ENCODE measurements at places on chromosomes 6 and 20.

DNA sequence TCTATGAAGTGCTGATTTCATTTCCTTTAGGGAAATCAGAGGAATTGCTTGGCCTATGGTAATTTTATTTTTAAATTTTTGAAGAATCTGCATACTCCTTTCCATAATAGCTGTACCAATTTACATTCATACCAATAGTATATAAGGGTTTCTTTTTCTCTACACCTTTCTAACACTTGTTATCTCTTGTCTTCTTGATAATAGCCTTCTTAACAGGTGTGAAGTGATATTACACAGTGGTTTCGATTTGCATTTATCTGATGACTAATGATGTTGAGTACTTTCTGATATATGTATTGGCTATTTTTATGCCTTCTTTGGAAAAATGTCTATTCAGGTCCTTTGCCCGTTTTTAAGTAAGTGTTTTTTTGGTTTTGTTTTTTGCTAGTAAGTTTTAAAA is 40.8 kb downstream of the SMAP1 start:
- DNase-seq = no peak

DNA sequence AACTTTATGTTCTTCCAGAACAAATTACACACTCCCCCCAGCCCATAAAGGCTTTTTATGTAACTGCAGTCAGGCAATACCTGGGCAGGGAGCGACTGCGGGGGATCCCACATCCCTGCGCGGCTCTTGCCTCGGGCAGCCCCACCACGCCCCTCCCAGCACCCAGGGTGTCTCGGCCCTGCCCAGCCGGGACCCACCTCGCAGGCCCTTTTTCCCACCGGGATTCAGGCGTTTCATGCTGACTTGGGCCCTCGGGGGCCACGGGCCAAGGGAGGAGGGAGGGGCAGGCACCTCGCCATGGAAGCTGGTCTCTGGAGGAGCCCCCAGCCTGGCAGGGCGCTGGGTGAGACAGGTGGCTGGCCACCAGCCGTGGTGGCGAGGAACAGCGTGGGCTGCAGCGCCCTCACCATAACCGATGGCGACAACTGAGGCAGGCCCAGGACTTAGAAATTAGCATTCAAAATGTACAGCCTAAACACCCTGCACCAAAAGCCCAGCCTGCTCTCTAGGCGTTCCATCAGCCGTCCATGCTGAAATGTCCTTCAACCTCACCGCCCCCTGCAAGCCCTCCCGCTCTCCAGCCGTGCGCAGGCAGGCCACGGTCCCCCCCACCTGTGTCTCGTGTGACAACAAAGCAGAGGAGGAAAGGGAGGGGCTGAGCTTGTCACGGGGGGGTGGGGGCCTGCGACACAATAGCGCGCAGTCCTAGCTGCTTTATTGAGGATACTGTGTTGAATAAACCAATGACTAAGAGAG is 15.1 kb upstream of the FOXC1 start:
- DNase-seq = no peak

DNA sequence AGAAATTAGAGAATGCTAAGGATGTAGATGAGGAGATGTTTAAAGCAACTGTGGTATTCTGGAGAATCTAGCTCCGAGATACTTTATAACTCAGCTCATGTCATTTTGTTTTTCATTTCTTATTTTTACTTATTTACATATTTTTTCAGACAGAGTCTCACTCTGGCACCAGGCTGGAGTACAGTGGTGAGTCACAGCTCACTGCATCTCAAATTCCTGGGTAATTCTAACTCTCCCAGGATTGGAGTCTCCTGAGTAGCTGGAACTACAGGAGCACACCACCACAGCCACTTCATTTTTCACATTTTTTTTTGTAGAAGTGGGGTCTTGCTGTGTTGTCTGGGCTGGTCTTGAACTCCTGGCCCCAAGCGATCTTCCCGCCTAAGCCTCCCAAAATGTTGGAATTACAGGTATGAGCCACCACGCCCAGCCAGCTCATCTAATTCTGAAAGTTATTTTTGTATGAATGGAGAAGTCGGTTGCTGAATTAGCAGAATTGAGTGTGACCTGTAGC is 94.3 kb upstream of the FAM8A1 start:
- DNase-seq = no peak

DNA sequence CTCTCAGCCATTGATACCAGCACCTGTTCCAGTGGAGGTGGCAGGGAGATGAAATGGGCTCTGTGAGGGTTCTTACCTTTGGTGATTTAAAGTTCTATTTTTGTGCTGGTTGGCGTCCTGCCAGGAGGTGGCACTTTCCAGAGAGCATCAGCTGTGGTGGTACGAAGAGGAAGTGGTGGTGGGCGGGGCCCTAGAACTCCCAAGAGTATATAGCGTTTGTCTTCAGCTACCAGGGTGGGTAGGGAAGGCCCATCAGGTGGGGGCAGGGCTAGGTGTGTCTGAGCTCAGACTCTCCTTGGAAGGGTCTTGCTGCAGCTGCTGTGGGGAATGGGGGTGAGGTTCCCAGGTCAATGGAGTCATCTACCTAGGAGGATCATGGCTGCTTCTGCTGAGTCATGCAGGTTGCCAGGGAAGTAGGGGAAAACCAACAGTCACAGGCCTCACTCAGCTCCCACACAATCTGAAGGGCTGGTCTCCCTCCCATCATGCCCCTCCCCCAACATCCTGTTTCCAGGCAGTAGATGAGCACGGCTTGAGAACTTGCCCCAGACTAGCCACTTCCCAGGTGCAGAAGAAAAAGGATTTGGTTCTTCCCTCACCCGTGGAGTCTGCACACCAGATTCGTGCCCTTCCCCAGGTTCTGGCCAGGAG is 46.6 kb downstream of the MOXD1 start:
- DNase-seq = no peak

GRCh38 chr20:47049771-47050170 is 155.1 kb downstream of the EYA2 start:
- DNase-seq = no peak

- no peak for DNase-seq
Observed at GRCh38 chr6:1110164-1110563, 201.7 kb upstream of the FOXQ1 start.

GRCh38 chr6:87407561-87407900 is 241 bp upstream of the CFAP206 start:
- no peak for DNase-seq

- DNase-seq = no peak
Observed at GRCh38 chr20:48373555-48373934, 454.3 kb downstream of the PREX1 start.

- DNase-seq = no peak
Observed at GRCh38 chr6:146361128-146361924, 182.3 kb upstream of the RAB32 start.

GRCh38 chr20:58556961-58557360 is 41.8 kb upstream of the APCDD1L start:
- DNase-seq = no peak

DNA sequence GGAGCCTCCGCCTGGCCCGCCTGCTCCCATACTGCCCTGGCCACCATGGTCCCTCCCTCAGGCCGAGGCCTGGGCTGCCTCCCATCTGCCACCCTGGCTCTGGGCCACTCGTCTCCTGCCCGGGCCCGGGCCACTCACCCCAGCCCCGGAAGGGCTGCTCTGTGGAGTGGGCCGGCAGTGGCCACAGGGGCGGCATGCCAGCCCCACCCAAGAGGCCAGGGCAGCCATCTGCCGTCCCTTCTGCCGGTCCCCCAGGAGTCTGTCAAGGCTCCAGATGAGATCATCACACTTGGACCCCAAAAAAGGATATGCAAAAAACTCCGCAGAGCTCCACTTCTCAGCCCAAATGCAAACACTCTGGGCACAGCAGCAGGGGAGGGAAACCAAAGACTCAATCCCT is 23.8 kb upstream of the TLDC2 start:
- DNase-seq = no peak

GRCh38 chr6:86010915-86011786 is 368.5 kb upstream of the SYNCRIP start:
- DNase-seq = no peak

GRCh38 chr6:21022343-21023107 is 488.3 kb downstream of the CDKAL1 start:
- DNase-seq = peak; percentile 87

GRCh38 chr20:17904027-17904426 is 64.6 kb downstream of the SNX5 start:
- DNase-seq = no peak

DNA sequence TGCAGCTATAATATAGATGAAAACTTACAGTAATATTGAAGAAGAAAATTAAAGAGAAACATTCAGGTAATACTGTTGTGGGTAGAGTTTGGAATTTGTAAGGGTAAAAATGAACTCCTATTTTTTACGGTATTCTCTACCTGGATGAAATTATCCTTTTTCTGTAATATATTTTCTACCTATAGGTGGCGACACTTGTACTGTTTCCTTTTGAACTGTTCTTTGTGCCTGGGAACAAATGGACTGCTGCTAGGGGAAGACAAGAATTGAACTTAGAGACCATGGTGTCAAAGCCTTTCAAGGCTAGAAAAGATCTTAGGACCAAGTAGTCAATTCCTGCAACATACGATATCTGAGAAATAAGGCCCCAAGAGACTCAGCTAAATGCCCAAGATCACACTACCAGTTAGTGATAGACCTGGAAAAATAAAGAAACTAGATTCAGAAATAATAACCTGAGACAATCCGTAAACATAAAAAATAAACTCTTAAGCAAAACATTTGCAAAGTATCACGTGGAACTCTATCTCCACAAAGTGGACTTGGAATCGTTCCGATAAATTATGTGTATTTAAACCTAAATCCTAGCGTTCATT is 383.8 kb downstream of the TFAP2A start:
- DNase-seq = no peak

DNA sequence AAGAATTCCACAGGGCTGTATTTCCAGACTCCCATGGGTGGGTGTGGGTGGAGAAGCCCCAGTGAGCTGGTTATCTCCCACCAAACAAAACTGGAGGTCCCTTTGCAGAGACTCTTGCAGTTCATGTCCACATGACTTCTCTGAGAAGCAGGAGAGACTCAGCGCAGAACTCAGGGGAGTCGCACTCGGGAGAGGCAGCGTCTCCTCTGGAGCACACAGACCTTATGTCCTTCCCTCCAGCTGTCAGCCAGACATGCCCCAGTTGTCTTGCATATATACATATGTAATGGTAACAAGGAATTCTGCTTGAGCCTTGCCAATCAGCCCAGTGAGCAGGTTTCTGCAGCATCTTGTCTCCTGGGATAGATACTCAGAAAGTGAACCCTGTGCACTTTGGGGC is 23.8 kb downstream of the MYT1 start:
- no peak for DNase-seq

- DNase-seq = no peak
Observed at GRCh38 chr6:47286301-47286700, 23.4 kb downstream of the TNFRSF21 start.

DNA sequence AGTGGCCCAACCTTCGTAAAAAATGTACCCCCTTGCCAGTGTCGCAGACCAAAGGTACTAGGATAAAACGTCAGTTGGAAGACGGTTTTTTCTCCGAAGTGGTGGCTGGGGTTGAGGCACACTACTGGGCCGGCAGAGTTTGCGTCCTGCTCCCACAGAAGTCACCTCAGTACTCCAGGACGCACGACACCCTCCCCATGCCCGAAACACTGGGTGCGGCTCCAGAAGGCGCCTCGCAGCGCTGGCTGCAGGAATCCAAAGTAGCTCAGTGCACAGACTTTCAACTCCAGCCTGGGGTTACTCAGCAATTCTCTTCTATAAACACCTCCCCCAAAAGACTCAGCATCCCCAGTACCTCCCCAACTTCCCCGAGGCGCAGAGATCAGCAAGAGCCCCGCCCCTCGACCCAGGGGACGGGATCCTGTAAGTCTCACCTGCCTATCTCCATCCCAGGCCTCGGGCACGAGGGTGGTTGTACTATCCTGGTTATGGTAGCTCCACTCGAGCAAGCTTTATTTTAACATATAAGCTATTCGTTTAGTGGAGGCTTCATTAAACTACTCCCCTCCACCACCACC is 88.2 kb downstream of the ZFP64 start:
- DNase-seq = no peak

Measured in mucosa of gallbladder (tissue), 1 donor.